A549 treated with DMSO at 1 μM for 4 hours (cell line): ENCODE measurements at places on chromosomes 1 and 21. TPM values are rescaled to one million over a fixed set of nuclear protein-coding genes. Genes with fewer than 3 reads are reported as not detected.

ARTN gene
- total RNA-seq, result 0.23 to 0.42 TPM (median 0.30 TPM) in 4 of 5 replicates, not detected in the other

C1orf53 gene
- total RNA-seq, result 6.2 to 7.7 TPM (median 6.3 TPM) in 5 replicates

CFHR1 gene
- 0.10 to 0.39 TPM (median 0.31 TPM) in 4 of 5 replicates, not detected in the other for total RNA-seq

C1orf167 gene
- not detected in 5 replicates for total RNA-seq

CYP4B1 gene
- not detected in 5 replicates for total RNA-seq

NKAIN1 gene
- total RNA-seq, result 0.82 to 1.5 TPM (median 1.3 TPM) in 5 replicates
